Stimulated activated CD8-positive, alpha-beta memory T cell treated with anti-CD3 and anti-CD28 coated beads, Interleukin-2, amount 100 ng/mL, for 1 hour (primary cell): ENCODE measurements at places on chromosomes 3 and 15.

DNA sequence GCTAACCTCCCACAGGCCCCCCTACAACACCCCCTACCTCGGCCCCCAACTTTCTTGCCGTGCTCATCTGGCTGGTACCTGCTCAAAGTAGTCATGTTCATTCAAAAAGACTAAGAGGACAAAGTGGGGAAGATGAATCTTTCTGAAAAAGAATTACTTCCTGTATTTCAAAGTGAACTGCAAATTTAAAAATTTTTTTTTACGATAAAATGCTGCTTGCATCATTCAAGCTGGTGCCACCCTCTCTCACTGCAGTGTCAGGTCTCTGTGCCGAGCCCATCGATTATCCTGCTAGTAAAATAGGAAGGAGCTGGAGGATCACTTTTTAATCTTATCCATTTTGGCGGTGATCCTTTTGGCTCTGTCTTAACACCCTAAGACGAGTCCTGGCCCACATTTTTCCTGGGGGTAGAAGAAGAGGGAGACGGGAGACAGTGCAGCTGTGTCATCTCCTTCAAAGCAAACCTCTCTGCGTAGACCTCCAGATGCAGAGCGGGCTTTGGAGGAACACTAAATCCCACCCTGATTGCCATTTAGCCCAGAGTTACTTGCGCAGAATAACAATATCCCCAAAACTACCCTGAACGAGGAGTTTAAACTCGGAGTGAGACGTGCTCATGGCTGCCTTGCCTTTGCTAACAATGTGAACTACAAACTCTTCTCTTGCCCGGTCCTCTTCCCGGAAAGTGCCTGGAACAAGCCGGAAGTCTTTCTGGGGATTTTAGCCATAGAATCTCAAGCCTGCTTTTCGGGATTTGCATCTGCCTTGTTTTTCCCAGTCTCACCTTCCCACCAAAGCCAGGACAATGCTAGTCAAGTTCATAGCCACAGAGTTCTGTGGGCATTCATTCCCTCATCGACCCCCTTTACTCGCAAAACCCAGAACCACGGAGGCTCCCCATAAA lies 66.2 kb upstream of the CGNL1 start:
- no peak for DNase-seq

DNA sequence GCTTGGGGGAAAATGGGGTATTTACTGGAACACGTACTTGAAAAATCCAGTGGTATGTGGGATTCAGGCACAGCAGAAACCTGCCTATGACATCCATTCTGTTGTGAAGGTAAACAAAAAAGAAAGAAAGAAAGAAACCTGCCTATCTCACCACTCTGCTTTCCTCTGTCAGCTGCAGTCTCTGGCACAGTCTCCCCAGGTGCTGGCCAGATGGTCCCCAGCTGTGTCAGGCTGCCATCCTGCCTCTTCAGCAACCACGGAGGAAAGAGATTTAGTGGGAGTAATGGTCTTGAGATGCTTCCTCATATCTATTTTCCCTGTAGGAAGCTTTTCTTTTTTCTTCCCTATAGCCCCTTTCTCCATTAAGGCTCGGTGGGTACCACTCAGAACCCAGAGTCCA lies 2.5 kb upstream of the PXYLP1 start:
- no peak for DNase-seq

GRCh38 chr3:51441282-51442030 lies 50.4 kb downstream of the RBM15B start:
- no peak for DNase-seq

DNA sequence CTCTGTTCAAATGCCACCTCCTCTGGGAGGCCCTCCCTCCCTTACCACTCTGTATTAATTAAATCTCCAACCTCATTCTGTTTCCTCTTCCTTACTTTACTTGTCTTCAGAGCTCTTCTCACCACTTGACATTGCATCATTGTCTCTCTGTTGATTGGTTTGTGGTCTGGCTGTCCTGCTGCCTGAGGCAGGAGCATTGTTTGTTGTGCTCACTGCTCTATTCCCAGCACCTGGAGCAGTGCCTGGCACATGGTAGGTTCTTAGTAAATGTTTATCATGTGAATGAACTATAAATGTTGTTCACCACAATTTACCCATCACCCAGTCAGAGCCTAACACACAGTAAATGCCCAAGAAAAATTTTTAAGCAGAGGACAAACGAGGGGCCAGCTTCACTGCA lies 6.7 kb upstream of the BFSP2 start:
- no peak for DNase-seq

DNA sequence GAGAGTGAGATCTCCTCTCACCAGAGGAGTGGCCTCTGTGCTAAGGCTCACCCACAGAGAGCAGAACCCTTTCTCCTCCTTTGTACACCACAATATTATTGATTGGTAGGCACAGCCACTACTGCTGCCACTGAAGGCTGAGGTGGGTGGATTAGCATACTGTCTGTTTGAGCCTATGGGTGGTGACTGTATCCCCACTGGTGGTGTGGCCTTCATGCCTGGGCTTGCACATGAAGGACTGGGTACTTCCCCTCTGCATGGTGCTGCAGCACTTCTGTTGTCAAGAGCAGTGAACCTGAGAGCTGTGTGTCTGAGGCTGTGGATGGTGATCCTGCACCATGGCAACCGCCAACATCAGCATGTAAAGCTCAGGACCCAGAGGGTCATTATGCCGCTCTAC lies 35.7 kb upstream of the NECTIN3 start:
- DNase-seq = no peak

GRCh38 chr3:176734146-176734545 lies 463.1 kb downstream of the TBL1XR1 start:
- no peak for DNase-seq

DNA sequence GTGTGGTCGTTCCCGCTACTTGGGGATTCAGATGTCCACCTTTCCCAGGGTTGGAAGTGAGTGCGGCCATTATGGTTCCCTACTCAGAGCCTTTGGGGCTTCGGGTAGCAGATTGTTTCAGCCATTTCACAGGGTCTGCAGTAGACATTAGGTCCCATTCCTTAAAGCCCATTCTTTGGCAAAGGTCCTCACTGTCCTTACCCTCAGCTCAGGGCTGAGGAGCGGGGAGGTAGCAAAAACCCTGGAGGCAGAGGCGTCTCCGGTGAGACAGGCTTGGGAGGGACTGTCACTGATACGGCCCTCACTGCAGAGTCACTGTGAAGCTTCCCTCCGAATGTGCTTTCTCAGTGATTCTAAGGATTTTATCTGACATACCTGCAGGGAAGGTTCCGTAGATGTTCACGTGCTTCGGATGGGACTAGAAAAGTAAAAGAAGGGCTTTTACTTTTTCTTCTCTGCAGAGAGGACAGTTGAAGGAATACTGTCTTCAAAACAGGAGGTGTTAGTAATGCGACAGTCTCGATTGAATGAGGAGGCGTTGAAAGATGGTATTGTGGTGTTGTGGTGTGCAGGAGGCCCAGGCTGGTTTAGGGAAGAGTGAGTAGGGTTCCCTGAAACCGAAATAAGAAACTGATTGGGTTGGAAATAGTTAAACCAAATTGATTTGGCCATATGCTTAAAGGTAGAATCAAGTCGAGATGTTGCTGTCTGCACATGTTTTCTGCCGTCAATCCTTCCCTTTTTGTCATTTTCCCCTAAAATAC lies 630 bp downstream of the ATP6V1A start:
- DNase-seq = no peak

DNA sequence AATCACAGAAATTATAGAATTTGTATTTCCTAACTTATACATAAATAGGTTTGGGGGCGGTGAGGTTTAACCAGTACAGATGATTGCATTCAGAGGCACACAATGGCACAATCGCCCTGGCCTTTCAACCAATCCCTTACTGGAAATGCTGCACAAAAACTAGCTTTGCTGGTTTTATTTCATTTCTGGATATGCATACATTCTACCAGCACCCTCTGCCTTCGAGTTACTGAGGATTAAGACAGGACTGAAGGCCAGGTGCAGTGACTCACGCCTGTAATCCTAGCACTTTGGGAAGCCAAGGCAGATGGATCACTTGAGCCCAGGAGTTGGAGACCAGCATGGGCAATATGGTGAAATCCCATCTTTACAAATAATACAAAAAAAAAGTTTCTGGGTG lies 336.1 kb downstream of the ARRDC4 start:
- DNase-seq = no peak
